ENCODE measurements at places on chromosomes 11 and 22.

DNA sequence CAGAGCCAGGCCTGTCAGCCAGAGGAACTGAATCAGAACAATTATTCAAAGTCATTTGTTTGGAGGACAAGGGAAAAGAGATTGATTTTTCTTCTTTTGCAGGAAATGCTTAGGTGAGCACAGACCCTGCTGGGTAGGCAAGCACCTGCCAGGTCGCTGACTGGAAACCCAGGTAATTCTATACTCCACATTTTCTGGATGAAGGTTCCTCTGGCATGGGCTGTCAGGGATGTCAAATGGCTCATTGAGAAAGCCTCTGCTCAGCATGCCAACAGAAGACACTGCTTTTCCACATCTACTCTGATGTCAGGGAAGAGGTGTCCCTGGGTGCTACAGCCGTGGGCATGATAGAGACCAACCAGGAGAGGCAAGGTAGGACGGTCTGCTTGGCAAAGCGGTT is 166.7 kb upstream of the SYN3 start:
- no peak for DNase-seq

GRCh38 chr11:62125316-62125715 is 1.5 kb downstream of the INCENP start:
- no peak for DNase-seq

- no peak for DNase-seq
Observed at GRCh38 chr11:12430954-12431595, 53.7 kb downstream of the PARVA start.

DNA sequence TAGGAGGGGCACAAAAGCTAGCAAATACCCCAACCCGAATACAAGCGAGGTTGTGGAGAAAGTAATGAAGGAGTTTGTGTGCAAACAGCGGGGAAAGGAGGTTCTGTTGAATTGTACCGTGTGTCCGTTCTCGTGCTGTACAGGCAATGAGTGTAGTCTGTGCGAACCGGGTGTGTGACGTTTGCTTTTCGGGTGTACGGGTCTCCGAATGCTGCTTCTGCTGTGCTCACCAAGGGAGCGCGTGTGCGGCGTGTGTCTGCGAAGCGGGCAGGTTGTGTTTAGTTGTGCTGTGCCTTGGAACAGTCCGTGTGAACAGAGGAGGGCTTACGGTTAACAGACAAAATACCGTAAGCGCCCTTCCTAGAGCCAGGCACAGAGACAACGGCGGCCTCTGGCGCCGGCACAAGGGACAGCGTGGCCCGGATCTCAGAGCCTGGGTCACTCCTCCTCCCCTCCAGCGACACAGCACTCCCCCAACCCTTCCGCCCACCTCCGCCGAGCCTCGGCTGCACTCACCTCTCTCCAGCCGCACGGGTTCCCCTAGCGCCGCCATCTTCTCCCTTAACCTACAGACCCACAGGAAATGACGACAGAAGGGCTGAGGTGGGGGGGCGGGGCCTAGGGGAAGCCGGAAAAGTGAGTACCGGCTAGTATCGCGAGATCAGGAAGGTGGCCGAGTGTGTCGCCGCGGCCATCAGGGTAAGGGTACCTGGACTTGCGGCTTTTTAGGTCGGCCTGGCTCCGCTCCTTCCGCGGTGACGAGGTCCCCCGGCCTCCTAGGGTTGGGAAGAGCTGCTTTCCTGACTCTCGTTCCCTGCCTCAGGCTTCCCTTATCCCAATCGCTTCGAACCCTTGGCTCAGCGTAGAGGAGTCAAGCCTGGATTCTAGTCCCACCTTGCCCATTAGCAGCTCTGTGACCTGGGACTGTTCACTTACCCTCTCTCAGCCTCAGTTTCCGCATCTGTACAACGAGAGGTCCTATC is at the start of gene LIN7C:
TSS of gene LIN7C (minus strand) at position 570 of the 983 bp plus-strand sequence. CDS start at position 553, 17 bp downstream.
- peak; percentile 94 for DNase-seq

DNA sequence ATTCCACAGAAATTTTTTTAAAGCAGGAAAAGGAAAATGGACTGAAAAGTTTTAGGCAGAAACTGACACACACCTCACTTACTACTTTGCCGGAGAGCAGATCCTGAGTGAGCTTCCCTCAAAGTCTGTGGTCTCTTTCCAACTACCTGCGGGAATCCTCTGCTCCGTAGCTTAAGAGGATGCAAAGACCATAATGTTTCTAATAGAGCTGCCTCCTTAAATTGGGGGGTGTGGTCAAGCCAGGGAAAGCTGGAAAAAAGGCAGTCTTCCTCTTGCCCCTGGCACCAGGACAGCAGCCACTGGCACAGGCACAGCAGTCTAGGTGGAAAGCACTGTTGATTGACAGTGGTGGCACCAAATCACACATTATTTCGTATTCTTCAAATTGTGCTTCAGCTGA is at the start of gene ETS1:
TSS of gene ETS1 (minus strand) at position 144 of the 400 bp plus-strand sequence. CDS start 14,428 bp downstream, outside the sequence.
- DNase-seq: no peak

GRCh38 chr11:57446055-57446454 is 14.3 kb upstream of the RTN4RL2 start:
- DNase-seq: no peak

GRCh38 chr11:113113801-113114704 is 152.8 kb downstream of the NCAM1 start:
- no peak for DNase-seq

DNA sequence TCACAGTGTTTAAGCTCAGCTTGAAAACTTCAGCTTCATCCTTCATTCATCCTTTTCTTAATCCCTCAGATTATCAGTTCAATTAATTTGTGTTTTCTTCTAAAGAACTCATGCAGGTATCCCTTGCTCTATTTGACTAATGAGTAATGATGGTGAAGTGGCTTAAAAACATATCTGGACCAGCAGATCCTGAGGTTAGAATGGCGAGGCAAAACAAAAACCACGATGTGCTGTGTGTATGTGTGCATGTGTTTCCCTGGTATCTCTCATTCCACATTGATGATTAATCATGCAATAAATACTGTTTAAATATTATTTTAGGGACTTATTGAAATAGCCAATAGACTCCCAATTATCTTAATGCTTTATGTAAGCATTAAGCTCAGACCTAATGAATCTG is 437.0 kb downstream of the DYNC2H1 start:
- no peak for DNase-seq

DNA sequence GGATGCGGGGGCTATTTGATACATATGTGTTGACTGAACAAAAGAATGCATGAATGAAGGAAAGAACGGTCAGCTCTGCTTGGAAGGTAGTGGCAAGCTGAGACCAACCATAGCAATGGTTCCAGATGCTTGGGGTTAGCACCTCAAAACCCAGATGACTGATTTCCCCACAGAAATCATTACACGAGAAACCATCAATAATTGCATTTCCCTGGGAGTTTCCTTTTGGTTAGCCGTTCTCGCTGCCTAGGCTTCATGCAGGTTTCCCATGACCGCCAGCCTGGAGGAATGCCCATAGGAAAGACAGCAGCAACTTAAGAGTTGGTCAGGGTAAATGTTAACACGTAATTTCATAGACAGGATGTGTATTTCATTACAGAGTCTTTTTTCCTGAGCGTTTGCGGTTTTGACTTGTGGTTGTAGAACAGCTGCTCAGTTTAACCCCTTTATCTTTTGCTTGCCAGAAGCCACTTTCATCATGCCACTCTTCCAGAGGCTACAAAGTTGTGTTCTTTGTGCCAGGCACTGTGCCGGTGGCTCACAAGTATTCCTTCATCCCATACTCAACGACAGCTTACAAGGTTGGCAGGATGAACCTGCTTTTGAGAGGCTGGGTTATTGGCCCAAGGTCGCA is 2.8 kb downstream of the IL17RA start:
- DNase-seq: no peak

- DNase-seq: no peak
Observed at GRCh38 chr11:41982975-41983374, 523.5 kb upstream of the LRRC4C start.

DNA sequence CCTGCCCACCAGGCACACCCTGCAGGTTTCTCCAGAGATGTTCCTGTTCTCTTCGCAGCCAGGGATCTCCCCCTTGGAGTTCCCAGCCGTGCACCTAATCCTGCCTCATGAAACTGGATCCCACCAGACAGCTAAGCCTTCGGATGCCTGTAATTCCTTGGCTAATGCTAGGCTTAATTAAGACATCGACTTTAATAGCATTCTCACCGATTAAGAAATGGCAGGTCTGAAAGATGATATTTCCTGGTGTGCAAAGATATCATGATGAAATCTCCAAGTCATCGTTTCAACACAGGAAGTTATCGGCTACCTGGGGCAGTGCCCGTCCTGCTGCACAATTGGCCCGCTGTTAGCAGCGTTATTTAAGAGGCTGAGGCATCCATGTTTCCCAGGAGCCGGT is 41.5 kb upstream of the CCND1 start:
- no peak for DNase-seq

- DNase-seq: peak; percentile 73
Observed at GRCh38 chr11:10304495-10305261, at the start of gene ADM. ADM (plus strand) TSS chr11:10305073; CDS start chr11:10305701, 628 bp downstream.

DNA sequence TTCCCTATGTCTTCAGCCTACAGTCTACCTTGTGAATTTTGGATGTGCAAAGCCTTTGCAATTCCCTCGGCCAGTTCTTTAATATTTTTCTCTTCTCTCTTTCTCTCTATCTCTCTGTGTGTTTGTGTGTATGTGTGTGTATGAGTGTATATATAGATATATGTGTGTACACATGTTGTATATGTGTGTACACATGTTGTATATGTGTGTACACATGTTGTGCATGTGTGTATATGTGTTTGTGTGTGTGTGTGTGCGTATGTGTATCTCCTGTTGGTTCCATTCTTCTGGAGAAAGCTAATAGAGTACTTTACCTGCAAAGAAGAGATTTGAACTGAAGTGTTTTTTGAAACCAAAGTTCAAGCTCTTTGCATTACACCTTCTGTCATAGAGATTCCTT is 155.0 kb downstream of the LUZP2 start:
- DNase-seq: no peak
